ENCODE measurements at places on chromosomes 1 and 21.

- DNase-seq = no peak
These were observed 2.3 kb downstream of the DHX9 start for GRCh38 chr1:182841368-182841988.

- no peak for DNase-seq
These were observed 744.1 kb upstream of the CHRM3 start for GRCh38 chr1:238642231-238642630.

GRCh38 chr1:50645139-50645538, 221.9 kb upstream of the DMRTA2 start:
- no peak for DNase-seq

- no peak for DNase-seq
These were observed 2.3 kb downstream of the LDLRAD2 start for GRCh38 chr1:21814241-21814918.

DNA sequence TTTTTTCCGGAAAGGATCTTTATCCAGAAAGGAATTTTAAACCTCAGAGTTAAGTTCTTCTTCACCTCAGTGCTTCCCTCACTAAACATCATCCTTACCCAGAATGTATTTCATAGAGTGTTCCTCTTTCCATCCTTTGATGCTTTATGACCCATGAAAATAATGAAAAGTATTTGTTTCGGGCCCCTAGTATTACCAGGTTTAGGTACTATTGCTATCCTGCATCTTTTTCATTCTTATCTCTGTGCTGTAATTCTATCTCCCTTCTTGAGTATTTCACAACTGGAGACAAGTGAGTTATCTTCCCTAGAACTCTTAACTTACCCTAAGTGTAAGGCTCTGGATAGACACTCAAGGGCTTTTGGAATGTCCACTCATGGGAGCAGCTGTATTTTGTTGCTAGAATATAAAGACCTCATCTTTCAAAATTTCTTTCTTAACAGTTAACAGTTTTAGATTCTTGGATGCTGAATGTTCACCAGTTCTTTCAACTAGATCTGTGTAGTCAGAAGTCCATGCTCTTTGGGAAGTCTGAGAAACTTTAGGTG, 26.2 kb downstream of the UCK2 start:
- no peak for DNase-seq

GRCh38 chr1:106276871-106277270, 779.6 kb upstream of the PRMT6 start:
- no peak for DNase-seq

DNA sequence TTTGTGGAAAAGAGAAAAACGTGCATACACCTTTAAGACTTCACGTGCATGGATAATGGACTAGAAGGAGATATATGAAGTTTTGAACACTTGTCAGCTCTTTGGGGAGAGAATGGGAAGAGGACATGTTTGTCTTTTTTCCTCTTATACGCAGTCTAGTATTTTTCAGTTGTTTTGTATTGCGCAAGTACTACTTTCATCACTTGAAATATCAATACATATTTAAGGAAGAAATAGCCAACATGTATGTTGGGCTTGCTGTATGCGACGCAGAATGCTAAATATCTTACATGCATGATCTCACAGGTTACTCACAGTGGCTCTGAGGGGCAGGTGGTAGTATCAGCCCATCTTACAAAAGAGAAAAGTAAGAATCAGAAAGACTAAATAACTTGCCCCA, 176.5 kb upstream of the RUNX1 start:
- no peak for DNase-seq

- no peak for DNase-seq
These were observed 14.2 kb downstream of the CD101 start for GRCh38 chr1:117015724-117016123.

DNA sequence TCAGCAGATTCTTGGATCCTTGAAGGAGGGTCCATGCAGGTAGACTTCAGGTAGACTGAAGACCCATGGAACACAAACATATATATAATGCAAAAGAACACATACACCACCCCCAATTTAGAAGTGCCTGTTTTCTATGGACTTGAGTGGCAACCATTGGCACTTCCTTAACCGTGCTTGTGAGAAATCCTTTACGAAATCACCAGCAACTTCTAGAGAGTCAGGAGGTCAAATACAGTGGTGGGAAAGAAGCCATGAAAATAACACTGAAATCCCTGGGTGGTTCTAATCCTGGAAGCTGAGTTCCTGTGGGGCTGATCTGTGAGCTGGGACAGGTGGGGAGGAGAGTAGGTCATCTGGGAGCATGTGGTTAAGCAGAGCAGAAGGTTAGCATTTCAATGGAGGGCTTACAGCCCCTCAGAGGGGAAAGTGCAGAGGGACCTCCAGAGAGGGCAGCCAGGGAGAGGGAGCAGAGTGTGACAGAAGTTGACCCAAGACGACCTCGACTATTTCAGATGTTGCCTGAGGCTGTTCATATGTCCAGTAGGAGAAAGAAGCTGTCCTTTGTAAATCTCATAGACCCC, 13.0 kb upstream of the IL10 start:
- no peak for DNase-seq

DNA sequence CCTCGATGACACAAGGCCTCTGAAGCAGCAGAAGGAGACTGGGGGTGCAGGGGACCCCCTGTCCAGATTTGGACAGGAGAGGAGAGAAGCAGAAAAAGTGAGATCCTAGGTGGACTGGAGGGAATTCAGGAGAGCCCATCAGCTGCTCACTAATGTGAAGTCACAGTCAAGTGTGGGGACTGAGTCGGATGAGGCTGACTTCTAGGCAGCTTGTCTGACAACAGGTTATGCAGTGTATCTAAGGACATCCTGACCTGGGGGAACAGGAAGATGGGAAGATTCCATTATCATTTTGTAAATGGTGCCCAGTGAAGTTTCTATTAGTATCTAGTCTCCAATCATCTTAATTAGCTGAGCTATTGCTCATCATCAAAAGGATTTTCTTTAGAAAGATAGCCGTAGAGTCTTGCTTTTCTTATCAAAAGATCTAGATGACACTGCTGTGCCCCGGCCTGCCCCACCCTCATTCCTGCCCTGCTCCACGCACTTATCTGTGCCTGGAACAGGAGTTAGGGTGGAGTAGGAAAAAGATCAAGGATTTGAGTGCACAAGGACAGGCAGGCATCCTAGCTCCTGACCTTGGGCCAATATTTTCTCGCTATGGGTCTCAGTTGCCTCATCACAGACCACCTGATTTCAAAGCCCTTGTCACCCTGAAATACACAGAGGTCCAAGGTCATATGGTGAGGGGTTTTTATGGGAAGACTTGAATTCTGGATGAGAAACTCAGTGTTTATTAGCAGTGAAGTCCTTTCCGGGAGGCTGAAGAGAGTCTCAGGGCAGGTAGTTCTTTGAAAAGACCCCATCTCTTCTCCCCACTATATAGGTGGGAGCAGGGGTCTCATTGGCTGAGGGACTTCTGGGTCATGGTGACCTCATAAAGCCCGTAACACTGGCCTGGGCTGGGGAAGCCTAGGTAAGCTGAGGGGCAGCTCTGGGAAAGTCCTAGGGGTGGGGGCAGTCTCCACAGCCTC, at the start of gene MROH7:
Gene MROH7 (plus strand): TSS at position 924 of the 974 bp plus-strand sequence. CDS start 11,141 bp downstream, outside the sequence.
- no peak for DNase-seq
